ENCODE measurements at places on chromosomes 4 and X.

GRCh38 chr4:189974056-189974455 is 33.4 kb downstream of the FRG1 start:
- DNase-seq, result no peak

- no peak for DNase-seq
Observed at GRCh38 chr4:144402999-144403398, 243.0 kb upstream of the HHIP start.

- no peak for DNase-seq
Observed at GRCh38 chrX:47264483-47265173, 31.8 kb downstream of the USP11 start.

GRCh38 chr4:2353222-2354107 is 65.0 kb downstream of the ZFYVE28 start:
- no peak for DNase-seq

- no peak for DNase-seq
Observed at GRCh38 chr4:13541720-13542576, 2.4 kb downstream of the NKX3-2 start.

DNA sequence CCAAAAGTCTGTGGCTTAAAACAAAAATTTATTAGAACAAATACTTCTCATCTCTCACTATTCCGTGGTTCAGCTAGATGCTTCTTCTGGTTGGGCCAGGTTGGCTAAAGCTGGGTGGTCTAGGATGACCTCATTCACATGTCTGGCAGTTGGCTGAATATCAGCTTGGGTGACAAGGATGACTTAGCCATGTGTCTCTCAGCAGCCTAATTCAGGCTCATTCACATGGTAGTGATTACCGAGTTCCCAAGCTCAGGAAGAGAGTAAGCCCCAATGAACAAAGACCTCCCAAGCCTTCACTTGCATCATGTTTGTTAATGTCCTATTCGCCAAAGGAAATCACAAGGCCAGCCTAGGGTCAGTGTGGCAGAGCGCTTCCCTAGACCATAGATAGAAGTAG is 119.4 kb downstream of the FANCB start:
- no peak for DNase-seq

- DNase-seq, result no peak
Observed at GRCh38 chr4:113026556-113026955, 22.9 kb upstream of the ANK2 start.

GRCh38 chr4:89665662-89666061 is 171.3 kb downstream of the SNCA start:
- DNase-seq, result no peak

GRCh38 chr4:5858020-5858769 is 34.7 kb downstream of the CRMP1 start:
- DNase-seq, result no peak

DNA sequence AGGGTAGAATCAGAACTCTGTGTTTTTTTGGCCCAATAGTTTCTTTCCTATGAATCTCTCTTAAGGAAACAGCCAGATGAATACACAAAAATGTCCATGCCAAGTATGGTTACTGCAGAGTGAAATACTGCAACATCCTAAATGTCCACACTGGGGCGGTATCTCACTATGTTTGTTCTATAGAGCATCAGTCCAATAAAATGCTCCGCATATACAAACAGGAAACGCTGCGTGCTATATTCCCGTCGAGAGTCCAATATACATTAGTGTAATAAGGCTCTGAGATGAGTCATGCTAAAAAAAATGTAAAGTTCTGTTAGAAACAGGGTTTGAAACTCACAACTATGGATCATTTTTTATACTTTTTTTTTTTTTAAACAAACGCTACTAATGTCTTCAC is 72.9 kb upstream of the ENOX2 start:
- DNase-seq, result no peak

DNA sequence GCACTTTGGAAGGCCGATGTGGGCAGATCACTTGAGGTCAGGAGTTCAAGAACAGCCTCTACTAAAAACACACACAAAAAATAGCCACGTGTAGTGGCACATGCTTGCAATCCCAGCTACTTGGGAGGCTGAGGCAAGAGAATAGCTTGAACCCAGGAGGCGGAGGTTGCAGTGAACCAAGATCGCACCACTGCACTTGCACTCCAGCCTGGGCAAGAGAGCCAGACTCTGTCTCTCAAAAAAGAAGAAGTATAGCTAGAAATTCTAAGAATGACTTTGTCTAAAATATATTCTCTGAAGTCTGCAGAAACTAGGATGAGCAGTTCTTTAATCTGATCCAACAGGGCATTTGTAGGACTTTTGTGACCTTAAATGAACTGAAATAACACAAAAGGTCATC is 17.4 kb downstream of the RBM47 start:
- DNase-seq, result no peak

GRCh38 chr4:7024336-7024890 is 18.8 kb upstream of the TADA2B start:
- no peak for DNase-seq

DNA sequence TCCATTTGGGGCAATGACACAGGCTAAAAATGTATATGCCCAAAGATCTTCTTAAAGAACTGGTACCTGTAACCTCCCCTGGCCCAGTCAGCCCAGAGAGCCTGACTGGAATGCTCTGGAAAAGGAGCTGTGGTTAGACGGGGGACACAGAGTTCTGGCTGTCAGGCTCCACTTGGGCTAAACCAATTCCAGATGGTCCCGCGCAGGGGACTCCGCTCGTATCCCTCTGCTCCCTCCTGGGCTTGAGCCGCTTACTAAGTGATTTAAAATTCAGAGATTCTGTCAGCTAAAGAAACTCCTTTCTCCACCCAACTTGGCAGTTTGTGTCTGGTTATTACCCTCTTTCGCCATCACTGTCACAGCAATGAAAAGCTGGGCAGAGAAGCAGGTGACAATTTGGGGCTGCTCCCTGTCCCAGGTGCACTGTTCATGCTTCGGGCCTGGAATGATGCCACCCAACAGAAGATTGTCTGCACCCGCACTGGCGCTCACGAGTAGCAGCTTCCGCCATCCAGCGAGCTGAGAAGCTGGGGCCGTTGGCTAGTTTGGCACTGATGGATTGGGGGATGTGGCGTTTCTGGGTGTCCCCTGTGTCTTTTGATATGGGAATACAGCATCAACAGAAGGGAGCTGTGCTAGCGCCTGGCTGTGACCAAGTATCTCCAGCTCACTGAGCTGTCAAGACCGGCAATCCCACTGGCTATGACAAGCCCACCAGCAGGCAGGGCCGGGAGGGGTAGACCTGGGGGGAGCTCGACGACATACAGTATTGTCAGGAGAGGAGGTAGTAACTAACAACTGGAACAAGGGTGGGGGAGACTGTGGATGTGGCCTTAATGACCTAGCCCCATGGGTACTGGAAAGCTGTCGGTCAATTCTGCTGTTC is 6.7 kb upstream of the IRAK1 start:
- no peak for DNase-seq

Data from GM12864 (cell line).